ENCODE measurements at places on chromosomes 2 and 18.

DNA sequence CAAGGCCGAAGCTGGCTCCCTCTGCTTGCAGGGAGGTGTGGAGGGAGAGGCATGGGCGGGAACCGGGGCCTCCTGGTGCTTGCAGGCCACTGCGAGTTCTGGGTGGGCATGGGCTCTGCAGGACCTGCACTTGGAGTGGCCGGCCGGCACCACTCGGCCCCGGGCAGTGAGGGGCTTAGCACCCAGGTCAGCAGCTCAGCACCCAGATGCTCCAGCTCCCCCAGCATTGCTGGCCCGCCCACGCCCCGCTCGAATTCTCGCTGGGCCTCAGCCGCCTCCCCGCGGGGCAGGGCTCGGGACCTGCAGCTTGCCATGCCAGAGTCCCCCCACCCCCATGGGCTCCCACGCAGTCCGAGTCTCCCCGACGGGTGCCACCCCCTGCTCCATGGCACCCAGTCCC, 176.2 kb upstream of the FAM98A start:
- DNase-seq, result no peak

DNA sequence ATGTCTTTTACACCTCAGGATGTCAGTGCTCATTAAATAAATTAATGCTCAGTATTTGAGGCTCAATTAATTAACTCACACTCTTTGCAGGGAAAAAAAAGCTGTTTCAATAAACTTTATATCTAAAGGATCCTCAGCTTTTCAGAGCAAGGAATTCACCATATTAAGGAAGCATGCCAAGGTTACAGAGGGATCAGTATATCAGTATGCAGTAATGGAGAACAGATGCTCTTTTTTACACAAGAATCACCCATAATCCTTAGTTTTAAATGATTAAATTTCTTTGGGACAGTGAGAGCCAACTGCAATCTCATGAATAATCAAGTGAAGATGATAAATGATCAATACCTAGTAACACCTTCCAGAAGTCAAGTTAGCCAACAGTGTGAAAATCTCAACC, 14.9 kb upstream of the LCT start:
- no peak for DNase-seq

DNA sequence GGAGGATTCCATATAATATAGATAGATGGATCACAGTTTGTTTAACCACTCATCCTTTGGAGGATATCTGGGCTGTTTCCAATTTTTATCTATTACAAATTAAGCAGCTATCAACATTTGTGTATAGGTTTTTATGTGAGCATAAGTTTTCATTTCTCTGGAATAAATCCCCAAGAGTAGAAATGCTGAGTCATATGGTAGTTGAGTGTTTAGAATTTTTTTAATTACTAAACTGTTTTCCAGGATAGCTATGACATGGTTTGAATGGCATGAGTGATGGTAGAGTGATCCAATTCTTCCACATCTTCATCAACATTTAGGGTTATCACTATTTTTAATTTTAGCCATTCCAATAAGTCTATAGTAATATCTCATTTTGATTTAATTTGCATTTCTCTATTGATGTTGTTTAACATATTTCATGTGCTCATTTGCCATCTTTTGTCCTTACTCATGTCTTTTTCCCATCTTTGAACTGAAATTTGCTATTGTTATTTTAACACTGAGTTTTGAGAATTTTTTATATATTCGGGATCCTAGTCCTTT, 31.4 kb downstream of the ABCB11 start:
- no peak for DNase-seq

GRCh38 chr2:207153266-207153975, 12.3 kb downstream of the KLF7 start:
- no peak for DNase-seq

DNA sequence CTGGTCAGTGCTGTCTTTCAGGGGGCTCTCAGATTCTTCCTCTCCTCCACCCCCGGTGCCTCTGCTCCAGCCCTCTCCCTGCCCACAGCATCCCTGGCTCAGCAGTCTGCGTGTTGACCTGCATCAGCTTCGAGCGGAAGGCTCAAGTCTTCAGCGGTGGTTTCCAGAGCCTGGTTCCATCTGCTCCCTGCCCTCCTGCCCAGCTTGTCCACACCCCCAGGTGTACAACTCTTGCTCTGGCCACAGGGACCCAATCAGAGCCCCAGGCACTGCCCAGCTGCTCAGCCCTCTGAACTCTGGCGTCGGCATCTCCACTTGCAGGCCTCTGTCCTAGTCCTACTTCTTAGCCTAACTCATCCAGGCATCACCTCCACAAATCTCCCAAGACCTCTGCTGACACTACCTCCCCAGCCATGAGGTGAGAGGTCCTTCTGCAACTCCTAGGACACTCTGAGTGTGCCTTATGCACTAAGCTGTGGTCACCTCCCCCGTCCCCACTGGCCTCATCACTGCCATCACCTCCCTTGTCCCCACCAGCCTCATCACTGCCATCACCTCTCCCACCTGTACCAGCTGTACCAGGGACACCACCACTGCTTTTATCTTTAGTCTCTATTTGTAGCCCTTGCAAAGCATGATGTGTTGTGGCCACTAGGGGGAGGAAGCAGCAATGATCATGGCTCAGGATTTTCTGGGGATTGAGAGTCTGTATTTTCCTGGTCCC, 60.9 kb downstream of the EDAR start:
- DNase-seq, result no peak

- no peak for DNase-seq
Measured at GRCh38 chr18:45386041-45386655, 229.1 kb upstream of the SLC14A2 start.

DNA sequence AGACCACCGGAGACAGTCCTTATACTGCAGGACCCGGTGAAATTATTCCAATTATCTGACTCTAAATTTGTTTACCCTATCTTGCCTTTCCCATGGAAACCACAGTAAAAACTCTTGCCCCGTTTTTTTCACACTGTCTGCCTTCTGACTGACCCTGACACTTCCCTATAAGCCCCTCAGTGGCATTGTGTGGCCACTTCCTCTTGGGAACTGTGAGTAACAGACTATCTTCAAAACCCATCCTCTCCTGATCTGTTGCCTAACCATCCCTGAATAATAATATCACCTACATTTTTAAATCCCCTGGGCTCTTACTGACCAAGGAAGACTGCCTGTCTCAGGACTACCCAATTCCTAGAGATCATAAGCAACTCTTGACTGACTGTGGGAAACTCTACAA, 42.6 kb upstream of the RNF152 start:
- no peak for DNase-seq

Measured in omental fat pad (tissue), 4 donors.